ENCODE measurements at places on chromosomes 6 and 20. TPM values are rescaled to one million over a fixed set of nuclear protein-coding genes. Genes with fewer than 3 reads are reported as not detected.

Gene ADTRP
- not detected for total RNA-seq

Gene KCNG1
- 4.5 TPM for total RNA-seq

Gene SHLD1
- total RNA-seq, result 5.0 TPM

Gene MCM9
- total RNA-seq, result 20.7 TPM

Gene WFDC5
- not detected for total RNA-seq

Gene CEP43
- total RNA-seq, result 36.5 TPM

Gene SSTR4
- total RNA-seq, result not detected

Gene CCN2
- 24.2 TPM for total RNA-seq

Gene REM1
- total RNA-seq, result not detected

Gene SASH1
- 88.0 TPM for total RNA-seq

Gene MYL9
- total RNA-seq, result 19.7 TPM

Gene IL20RA
- total RNA-seq, result not detected

Gene DSP
- total RNA-seq, result 9.4 TPM

Gene SLPI
- not detected for total RNA-seq

Gene TUBB2B
- 665 TPM for total RNA-seq

Gene MUC21
- total RNA-seq, result not detected

Gene MYBL2
- 124 TPM for total RNA-seq
